RPMI7951 (cell line): ENCODE measurements at places on chromosomes 2 and 18.
A peak's percentile ranks its signal among the peaks of the same experiment; 100 is the strongest.

DNA sequence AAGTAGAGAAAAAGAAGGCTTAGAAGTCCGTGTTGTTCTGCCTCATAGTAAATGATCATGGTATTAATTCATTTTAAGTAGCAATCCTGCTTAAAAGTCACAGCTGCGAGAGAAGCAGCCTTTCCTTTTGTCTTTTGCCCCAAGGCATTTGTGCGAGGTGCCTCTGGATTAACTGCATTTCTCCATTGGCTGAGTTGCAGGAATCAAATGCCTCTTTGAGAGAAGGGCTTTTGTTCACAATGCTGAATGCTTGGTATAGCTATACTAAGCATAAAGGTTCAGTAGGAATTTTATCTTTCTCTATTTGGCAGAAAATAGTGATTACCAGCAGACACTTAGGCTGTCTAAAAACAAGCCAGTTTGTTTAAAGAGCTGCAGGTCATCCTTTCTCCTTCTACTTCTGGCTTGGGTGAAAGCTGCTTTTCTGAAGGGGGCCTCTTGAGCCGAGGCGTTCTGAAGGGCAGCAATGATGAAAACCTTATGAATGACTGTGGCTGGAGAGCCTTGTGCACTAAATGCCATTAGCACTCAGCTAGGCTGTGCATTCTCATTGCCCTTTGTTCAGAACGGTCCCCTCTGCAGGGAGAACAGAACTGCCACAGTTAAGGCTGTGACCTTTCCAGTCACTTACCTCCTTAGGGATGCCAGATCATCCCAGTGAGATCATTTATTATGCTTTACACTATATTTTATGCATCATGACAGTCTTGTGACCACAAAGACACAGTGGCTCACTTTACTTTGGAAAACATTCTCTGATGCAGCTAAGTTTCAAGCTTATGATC is 68.8 kb upstream of the TMEM87B start:
- peak; percentile 37 for DNase-seq

DNA sequence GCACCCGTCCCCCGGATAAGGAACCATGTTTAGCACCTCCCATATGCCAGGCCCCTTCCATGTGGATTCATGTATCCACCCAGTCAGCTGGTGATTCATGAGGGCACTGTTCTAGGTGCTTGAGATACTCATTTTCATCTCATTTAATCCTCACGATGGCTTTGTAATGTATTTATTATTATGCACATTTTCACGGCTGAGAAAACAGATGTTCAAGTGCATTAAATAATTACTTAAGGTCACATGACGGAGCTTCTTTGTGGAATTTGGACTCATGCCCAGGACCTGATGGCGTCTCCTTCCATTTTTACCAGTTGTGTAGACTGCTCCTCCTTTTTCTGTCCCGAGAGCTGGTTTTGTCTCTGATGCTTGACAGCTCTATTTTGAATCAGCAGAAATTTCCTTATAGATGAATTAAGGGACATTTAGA is 72.2 kb upstream of the RBM44 start:
- peak; percentile 81 for DNase-seq

DNA sequence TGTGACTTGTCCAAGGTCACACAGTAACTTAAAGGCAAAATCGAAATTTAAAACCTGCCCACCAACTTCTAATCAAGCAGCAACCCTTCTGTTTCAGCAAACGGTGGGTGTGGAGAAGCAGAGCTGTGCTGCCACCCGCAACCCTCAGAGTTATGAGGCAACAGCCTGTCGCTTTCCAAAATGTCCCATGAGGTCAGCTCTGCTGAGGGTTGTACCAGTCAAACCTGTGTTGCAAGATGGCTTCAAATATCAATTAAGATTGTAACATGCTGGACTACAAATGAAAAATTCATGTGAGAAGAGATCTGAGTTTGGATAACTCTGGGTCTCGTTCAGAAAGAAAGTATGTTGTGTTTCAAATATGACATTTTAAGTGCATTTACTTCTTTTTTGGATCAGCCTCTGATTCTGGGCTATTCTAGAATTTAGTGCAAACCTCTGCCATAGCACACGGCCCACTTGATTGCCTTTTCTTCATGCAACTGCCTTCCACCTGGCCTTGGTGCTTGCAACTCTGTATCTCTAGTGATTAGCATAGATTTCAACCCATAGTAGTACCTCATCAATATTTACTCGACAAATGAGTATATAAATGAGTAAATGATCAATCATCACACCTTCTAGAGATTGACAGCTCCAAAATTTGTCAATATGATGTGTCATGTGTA is 69.3 kb downstream of the TIMM21 start:
- DNase-seq = no peak

GRCh38 chr2:85716346-85716914 is 22.3 kb downstream of the GNLY start:
- no peak for DNase-seq

DNA sequence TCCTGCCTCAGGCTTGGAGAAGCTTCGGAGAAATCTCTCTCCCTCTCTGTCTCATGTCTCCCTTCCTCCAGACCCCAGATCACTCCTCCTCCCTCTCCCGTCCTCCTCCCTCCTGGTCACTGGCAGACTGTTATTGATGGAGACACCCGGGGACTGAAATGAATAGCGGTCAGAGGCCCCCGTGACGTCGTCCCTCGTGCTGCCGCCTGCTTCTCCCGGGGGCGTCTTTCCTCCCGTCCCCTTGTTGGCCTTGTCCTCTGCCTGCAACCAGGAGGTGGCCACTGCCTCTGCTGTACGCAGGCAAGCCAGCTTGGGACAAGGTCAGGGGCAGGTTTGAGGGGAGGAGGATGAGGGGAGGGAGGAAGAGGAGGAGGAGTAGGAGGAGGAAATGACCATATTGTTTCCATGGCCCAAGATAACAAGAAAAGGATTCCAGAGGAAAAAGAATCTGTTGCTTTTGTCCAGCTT is 78.2 kb downstream of the CELF4 start:
- no peak for DNase-seq

GRCh38 chr2:67500541-67500940 is 103.4 kb downstream of the ETAA1 start:
- DNase-seq = no peak

DNA sequence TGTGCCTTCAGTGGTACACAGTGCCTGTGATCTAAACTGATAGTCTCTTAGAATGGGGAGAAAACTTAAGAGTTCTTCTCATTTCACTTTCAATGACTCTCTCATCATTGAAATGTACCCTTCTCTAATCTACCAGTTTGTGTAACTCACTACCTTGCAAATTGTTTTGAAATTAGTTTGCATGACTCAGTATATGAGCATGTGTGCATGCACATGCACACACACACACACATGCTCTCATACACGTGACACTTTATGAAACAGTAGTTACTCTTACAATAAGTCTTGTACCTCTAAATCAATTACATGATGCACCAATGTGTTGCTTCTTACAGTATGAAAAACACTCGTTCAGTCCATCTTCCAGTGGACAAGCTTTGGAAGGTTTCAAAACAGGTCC is 10.6 kb downstream of the LYPD6B start:
- peak; percentile 60 for DNase-seq

DNA sequence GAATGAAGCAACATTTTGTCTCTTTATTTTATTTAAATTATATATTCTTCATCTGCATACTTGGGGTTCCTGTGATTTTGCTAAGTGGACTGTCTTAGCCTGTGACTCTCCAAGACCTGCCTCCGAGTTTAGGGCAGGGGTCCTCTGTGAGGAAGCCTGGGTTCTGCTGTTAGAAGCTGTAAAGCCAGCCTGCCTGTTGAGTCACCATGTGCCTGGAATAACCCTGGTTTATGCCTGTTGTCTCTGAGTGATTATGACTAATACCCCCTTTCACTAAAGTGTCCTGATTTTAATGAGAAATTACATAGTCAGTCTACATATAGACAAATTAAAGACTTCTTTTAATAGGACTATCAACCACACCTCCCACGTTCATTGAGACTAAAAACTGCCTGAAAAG is 369.1 kb downstream of the ZNF521 start:
- DNase-seq = peak; percentile 18

GRCh38 chr2:69615969-69616368 is 27.6 kb downstream of the AAK1 start:
- no peak for DNase-seq

DNA sequence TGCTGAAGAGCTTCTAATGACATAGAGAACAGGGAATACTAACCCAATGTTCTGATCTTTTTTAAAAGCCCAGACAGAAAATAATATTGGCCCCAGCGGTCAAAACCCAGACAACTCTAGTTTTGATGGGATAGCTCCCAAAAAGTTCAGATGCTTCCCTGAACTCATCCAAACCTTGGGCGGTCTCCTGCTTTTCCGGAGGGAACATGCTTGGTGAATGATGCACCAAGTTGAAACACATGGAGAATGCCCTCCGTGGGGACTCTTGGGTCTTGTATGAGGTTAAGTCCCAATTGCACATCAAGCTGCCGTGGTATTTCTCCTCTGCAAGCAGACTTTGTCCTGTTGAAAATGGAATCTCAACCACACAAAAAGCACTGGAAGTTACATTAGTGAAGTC is 120.7 kb upstream of the CTAGE1 start:
- DNase-seq = peak; percentile 91

DNA sequence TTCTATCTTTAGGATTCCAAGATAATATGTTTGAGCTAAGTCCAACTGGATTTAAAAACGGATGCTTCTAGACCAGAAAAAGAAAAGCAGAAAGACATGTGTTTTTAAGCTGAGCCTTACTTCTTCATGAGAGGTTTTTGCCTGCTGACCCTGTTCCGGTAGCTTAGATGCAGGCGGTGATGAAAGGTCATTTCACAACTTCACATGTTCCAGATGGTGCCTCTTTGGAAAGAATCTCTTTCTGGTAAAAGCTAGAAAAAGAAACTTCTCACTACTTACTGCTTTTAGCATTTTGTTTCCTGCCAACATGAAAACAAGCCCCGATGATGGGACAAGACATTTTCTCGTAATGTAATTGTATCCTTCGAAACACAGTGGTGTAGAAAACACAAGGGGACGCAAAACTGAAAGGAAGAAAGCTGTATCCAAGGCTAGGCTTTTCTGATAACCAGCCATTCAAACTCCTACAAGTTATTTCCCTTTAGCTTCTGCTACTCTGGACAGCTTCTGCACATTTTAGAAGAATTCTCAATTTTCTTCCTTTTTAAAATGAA is 407.3 kb upstream of the LYPD1 start:
- DNase-seq = no peak

DNA sequence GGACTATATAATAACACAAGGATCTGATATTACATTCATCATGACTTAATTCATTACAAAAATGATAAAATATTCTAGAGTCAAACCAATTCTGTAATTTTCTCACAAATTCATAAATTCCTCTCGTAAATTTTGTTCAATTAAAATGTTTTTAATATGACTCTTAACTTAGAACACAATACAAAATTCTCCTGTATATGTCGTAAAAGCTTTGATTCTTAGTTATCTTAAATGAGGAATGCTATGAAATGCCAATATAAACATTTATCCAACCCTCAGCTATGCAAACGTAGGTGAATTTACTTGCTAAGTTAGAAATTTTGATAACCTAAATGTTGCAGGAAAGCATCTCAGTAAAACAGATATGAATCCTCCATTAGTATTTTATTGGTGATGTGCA is 28.9 kb downstream of the ARHGAP15 start:
- no peak for DNase-seq

DNA sequence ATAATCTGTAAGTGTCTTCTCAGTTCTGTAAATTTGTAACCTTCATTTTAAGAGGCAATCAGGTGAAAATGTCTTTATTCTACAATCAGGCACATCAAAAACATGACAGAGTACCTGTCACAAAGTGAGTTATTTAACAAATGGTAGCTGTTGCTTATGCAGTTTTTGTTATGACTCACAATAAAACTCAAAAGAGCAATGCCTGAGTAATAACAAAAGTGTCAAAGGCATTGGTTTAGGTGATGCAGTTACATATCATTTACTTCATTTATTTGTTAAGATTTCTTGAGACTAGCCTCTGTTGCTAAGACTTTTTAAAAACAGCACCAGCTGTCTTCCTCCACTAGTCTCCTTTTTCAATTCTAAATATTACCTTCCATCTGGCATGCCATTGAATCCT is 177.8 kb downstream of the KIAA1328 start:
- DNase-seq = no peak

GRCh38 chr2:239368321-239368720 is 32.5 kb downstream of the HDAC4 start:
- no peak for DNase-seq

DNA sequence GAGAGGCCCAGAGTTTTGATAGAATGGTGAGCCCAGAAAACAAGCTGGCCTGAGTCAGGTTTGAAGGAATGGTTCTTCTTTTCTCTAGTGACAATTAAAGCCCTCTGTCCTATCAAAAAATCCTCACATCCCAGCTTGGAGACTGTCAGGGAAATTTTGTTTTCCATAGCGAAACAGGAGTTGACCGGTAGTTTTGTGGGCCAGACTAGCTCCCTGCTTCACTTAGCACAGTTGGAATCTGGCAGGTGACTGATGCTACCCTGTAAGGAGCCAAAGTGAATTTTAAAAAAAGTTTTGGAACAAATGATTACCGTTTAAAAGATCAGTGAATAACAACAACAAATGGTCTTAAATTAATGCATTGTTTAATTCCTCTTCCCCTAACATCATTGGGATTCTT is 6.7 kb downstream of the NAB1 start:
- no peak for DNase-seq

DNA sequence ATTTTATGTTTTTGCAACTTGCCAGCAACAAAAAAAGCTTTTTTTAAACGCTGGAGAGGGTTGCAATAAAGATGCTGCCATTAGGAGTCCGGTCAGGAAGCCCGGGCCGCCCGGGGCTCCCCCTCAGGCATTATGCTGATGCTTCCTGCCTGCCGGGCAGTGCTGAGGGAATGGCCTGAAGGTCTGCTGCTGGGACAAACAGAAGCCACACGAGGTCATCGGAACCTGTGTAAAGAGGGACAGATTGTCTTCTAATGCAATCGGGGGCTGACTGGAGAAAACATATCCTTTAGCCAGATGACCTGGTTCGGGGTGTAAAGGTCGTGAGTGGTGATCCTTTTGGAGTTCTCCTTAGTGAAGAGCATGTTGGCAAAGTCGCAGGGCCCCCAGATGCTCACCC is 2.3 kb downstream of the IMPA2 start:
- DNase-seq = no peak

DNA sequence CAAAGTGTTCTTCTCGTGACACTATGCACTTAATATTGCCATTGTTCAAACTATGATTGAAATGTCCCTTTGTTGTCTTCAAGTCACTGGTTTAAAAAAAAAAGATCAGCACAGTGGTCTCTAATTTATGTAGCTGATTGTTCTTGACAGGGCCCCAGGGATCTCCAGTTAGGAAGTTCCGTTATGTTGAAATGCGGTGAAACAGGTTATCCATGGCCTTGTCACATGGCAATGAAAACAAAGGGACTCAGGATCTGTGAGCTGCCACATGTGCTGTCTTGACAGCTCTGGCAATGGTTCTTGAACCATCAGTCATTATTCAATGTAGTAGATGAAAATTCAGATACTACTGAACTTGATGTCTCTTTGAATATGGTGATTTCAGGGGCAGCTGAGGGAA is 147.4 kb downstream of the SETBP1 start:
- DNase-seq = no peak
